ENCODE measurements at places on chromosomes 1 and 21. TPM values are rescaled to one million over a fixed set of nuclear protein-coding genes. Genes with fewer than 3 reads are reported as not detected.

DNA sequence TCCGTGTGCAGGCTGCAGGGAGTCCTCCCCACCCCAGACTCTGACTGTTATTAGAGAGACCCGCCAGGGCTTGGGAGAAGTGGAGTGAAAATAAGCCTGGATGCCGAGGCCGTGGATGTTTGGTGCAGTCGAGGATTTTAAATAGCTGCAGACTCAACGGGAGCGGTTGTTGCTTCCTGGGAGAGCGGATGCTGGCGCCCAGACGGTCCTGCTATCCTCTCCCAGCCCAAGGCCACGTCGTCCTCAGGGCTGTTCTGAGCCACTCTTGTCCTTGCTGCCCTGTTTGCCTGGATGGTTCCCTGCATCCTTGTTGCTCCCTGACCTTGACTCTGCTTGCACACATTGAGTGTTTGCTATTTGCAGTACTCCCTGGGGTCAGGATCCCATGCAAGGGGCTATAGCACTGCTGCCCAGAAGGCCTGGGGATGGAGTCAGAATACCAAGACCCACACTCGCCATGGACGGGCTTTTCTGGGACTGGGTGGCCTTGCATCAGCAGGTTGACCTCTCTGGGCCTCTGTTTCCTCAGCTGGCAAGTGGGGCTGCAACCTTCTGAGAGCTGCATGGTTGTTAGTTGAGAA is 205.3 kb upstream of the C1orf174 start:
- no peak for DNase-seq

GRCh38 chr1:212937034-212937433 is 13.3 kb upstream of the VASH2 start:
- no peak for DNase-seq

- DNase-seq, result no peak
Observed at GRCh38 chr1:107727866-107728265, 237.1 kb downstream of the VAV3 start.

DNA sequence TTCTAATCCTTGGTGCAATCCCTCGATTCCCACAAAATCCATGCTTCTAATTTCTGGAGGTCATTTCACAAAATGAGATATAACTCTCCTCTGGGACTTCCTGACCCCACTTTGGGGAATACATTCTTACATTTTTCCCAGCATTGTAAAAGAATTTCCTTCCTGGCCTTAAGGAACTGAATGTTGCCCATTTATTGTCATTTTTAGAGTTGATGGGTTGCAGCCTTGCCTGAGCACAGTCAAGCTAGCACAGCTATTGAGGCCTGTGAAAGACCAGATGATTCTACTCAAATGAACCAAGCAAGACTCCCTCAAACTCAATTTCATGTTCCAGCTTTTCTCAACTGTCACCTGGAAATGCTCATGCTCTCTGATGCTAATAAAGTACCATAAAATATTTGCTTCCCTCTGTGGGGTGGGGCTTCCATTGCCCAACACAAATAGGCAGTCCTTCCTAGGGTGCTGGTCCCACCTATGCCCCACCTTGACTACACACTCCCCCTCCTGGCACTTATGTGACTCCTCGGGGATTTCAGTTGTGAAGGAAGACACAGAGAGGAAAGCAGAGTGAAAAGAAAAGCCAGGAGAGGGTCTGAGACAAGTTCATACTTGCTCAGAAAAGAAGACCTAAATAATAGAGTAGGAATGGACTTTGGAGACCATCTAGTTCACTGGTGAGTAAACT is 24.0 kb upstream of the CDC7 start:
- no peak for DNase-seq

DNA sequence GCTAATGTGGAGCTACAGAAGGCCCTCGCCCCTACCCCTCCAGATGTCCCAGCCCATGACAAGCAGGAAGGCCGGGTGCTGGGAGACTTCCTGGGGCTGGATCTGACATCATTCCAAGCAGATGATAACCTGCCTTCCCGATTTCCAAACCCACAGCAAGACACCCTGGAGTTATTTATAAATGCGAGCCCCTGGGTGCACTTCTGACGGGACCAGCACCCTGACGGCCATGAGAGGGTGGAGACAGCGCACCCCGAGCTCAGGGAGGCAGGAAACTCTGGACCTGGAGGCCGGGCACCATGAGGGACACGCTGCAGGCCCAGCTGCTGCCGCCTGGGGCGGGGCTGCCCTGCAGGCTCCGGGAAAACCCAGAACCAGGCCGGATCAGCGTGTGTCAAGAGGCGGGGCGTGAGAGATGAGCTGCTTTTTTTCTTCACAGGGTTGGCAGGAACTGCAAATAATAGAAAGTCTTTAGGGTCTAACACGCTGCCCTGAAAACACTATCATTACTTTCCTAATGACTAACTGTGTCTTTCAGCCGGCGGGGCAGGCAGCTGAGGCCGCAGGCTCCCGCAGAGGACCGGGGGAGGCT is 2.5 kb upstream of the PCBP3 start:
- DNase-seq, result peak; percentile 82

DNA sequence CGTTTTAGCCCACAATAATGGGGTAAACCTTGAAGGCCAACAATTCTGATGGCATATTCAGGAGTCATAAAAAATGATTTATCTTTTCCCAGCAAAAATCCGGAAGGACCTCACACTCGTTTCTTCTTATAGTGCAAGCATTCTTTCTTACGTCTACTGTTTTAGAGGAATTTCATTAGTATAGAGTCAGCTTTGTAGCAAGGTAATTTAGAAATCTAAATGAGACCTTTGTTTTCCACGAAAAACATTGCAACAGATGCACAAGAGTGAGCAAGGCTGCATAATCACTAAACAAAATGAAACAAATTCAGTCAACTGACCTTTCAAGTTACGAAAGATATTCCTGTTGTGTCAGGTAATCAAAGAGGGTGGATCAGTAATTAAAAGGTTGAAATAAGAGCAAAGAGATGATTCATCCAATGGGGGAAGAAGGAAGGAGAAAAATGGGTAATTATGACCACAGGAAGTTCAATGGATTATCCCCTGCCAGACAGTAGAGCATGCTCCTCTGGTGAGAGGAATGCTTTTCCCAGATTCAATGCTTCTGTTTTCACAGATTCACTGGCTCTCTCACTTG is 560 bp upstream of the CSDE1 start:
- DNase-seq, result no peak

Gene KCNN3
- 0.40 TPM for total RNA-seq

Gene AVPR1B
- total RNA-seq, result not detected

Gene DENND2D
- total RNA-seq, result 1.3 TPM

DNA sequence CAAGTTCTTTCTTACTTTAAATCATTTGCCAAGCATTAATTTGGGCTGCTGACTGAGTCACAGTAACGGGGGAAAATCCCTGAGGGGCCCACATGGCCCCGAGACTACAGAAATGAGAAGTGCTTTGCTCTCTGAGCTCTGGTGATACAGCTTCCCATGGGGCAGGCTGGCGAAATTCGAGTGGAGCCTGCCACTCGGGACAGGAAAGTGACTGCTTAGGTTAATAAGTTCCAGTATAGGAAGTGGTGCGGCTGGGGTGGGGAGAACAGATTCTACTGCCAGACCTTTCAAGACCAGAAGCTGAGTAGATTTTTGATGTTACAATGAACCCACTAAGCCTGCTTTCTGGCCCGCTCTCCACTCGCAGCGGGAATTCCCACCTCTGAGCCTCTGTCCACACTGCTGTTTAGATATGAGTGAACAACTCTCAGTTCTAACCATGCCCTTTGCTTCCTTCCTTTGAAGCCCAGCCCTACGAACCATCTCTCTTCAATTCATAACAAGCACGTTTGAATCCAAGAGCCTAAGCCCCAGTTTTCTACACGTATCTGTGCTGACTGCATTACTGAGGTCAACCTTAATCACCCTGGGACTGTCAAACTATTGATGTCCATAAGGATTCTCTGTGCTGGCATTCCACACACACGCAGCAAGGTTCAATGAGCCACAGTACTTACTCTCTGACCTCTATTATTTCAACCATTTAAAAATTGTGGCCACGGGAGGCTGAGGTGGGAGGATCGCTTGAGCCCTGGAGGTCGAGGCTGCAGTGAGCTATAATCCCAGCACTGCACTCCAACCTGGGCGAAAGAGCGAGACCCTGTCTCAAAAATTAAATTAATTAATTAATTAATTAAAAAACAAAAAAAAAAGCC is 9.6 kb downstream of the ZBTB17 start:
- DNase-seq, result no peak

- no peak for DNase-seq
Observed at GRCh38 chr1:57600424-57600823, 176.6 kb upstream of the DAB1 start.

GRCh38 chr21:45951676-45952075 is 29.9 kb upstream of the COL6A1 start:
- DNase-seq, result no peak

GRCh38 chr21:45954261-45954660 is 27.3 kb upstream of the COL6A1 start:
- no peak for DNase-seq

Gene PTP4A2
- total RNA-seq, result 557 TPM

Gene IQCC
- total RNA-seq, result 2.9 TPM

DNA sequence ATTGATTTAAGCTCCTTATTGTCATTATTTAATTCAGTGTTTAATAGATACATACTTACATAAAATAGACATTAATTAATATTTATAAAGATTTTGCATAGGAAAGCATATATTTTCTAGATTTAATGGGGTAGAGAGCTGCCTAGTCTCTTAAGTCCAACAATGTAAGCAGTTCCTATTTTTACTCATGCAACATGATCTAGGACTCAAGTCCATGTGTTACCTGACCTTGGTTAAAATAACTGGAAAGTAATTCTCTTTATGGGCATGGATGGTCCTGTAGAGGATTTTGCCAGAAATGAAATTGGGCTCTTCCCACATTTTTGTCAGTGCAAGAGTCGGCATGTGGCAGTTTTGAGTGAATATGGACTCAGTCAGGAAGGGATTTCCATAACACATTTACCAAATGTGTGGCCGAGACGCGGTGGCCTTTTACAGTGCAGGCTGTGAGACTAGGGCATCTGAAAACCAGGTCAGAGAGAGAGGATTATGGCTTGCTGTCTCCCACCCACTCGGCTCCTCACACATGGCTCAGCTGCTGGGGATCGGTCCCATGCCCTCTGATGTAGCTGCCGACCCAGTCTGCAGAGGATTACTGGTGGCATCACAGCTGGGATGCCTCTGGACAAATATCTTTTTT is 6.2 kb upstream of the KIF1B start:
- DNase-seq, result no peak

DNA sequence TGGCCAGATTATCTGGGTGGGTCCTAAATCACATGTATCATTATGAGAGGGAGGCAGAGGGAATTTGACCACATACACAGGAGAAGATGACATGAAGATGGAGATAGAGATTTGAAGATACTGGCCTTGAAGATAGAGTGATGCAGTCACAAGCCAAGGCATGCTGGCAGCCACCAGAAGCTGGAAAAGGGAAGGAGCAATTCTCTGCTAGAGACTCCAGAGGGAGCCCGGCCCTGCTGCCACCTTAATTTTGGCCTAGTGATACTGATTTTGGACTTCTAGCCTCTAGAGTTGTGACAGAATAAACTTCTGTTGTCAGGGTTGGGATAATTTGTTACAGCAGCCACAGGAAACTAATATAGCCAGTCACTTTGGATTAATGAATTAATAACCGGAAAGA is 2.2 kb upstream of the PRDM2 start:
- no peak for DNase-seq

Gene MROH9
- total RNA-seq, result not detected

DNA sequence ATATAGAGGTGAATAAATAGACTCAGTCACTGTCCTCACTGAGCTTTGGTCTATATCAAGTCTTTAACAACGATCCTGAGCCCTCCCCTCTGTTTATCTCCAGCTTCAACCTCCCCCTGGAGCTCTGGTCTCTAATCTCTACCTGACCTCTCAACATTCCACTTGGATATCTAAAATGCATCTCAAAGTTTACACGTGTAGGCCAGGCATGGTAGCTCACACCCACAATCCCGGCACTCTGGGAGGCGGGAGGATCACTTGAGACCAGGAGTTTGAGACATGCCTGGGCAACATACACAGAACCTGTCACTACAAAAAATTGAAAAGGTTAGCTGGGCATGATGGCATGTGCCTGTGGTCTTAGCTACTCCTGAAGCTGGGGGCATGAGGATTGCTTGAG is 53.4 kb downstream of the GADD45A start:
- no peak for DNase-seq

Gene ELAPOR1
- 0.23 TPM for total RNA-seq

Data from NCI-H460 (cell line).